H54 (cell line): ENCODE measurements at places on chromosomes 2 and 18.
A peak's percentile ranks its signal among the peaks of the same experiment; 100 is the strongest.

- DNase-seq: no peak
These were observed 74.3 kb upstream of the CCDC150 start for GRCh38 chr2:196565106-196565765.

GRCh38 chr2:65319072-65319673 lies 91.5 kb downstream of the ACTR2 start:
- DNase-seq: no peak

GRCh38 chr2:226580403-226580802 lies 219.2 kb downstream of the IRS1 start:
- DNase-seq: no peak

GRCh38 chr2:138994502-138994901 lies 214.3 kb upstream of the NXPH2 start:
- DNase-seq: no peak

DNA sequence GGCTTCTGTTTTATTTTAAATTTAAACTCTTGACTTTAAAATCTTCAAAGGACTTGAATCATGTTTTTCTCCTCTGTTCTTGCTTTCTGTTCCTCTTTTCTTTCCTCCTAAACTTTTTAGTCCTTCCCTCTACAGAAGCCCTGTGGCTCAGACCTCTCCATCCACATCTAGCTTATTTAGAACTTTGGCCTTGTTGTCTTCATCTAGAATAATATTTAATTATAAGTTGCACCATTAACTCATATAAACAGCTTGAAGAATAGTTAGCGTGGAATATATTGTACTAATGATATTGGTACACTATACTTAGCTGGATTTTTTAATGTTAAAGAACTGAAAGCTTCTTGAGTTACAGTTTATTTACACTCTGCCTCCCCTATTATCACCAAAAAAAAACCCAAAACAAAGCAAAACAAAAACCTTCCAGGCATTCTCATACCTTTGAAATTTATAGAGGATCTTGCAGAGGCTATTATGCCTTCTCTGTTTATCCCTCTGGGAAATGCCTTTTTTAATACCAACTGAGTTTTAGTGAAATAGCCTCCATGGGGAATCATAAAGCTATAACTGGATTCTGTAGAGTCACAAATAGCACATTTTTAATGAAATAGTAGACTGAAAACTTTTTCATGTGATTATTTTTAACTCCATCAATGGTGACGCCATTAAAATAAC lies 9.2 kb upstream of the CCDC141 start:
- DNase-seq: no peak

- DNase-seq: peak; percentile 26
These were observed at the start of gene B4GALT6 for GRCh38 chr18:31684279-31685096. TSS of gene B4GALT6 (minus strand) at chr18:31684581. CDS start at chr18:31684426, 155 bp downstream.

DNA sequence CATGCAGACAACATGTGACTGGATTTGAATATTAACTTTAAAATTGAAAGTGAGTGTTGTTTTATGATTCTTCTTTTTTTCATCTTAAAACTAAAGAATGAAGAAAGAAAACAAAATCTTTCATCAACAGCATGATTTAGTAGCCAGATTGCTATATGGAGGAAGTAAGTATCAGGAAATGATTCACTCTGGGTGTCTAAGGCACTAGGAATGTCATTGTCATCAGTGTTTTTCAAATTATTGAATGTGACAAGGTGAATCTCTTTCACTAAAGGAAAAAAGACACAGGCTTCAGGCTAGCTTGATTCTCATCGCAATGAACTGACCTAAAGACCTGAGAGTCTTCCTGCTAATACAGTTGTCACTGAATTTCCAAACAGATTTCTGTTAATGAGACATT lies 430.1 kb downstream of the FBXO15 start:
- DNase-seq: no peak

- DNase-seq: no peak
These were observed 61.8 kb downstream of the BIN1 start for GRCh38 chr2:127044977-127045661.

GRCh38 chr18:58209326-58209725 lies 165.3 kb downstream of the NEDD4L start:
- DNase-seq: no peak

DNA sequence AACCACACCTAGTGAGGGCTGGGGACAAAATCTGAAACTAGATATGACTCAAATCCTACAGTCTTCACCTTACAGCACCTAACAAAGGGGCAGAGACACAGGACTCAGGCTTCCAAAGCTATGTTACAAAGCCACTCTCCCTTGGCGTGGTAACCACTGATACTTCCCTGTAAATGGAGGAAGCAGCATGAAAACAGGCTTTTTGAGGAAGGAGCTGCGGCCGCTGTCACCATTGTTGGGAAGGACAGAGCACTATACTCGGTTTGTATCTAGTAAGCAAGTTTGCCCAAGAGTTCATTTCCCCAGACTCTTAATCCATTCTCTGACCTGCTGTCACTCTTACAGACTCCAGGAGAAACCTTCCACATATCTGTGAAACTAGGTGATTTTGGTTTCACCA lies 60.3 kb downstream of the LONRF2 start:
- DNase-seq: no peak

DNA sequence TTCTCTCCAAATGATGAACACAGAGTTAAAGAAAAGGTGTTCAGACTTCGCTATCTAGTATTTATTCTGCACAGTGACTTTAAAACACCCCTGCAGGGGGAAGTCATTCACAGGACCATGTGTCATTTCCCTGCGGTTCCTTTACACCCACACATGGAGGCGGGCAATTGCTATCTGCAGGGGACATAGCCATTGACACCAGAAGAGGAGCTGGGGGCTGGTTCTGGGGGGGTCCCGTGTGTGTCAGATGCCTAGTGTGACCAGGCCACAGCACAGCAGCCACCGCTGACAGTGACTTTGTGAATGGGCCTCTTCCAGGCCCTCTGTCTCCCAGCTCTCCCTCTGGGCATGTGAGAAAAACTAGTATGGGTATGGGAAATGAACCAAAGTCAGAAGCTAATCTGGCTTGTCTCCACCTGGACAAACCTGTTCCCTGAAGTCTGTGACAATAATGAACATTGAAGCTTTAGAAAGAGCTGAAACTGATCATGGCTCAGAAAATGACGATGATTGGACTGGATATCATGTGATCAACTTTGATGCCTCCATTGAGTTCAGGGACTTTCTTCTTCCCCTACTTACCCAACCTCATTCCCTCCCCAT lies 7.5 kb upstream of the GBX2 start:
- DNase-seq: no peak

DNA sequence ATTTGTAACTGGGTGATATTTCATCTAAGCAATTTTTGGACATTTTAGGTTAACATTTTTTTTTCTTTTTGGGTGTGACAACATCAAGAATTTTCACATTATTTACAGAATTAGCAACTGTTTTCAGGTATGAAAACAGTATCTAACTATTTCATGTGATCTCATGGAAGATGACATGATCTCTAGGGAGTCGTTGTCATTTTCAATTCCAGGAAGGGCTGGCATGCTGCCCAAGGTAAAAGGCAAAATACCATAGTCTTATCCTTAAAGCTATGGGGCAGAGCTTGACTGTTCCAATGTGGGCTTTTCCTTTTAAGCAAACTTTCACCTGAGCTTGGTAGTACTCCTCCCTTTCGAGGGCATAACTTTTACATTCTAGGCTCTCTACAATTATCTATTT lies 443.7 kb downstream of the DSEL start:
- no peak for DNase-seq

GRCh38 chr2:10990561-10991111 lies 78.9 kb downstream of the KCNF1 start:
- DNase-seq: no peak

GRCh38 chr2:73728043-73728442 lies 9.1 kb downstream of the TPRKB start:
- no peak for DNase-seq

DNA sequence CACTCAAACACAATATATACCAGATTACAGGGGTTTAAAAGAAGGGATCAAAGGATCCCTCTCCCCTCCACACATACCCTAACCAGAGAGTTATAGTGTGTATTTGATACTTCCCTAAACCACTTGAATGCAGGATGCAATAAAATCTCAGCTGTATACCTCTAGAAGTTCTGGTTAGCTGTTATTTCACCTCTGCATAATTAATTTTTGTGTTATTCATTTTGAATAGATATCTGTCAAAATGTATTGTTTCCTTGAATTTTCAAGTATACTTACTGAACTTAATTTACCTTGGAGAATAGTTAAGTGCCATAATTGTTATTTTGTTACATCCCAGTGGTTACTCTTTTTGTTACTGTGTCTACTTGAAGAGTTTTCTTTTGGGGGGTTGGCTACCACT lies 34.5 kb downstream of the DDX1 start:
- DNase-seq: no peak

GRCh38 chr2:112047537-112048235 lies 7.4 kb upstream of the TMEM87B start:
- DNase-seq: no peak

GRCh38 chr2:166410828-166411472 lies 35.2 kb upstream of the SCN9A start:
- DNase-seq: no peak

DNA sequence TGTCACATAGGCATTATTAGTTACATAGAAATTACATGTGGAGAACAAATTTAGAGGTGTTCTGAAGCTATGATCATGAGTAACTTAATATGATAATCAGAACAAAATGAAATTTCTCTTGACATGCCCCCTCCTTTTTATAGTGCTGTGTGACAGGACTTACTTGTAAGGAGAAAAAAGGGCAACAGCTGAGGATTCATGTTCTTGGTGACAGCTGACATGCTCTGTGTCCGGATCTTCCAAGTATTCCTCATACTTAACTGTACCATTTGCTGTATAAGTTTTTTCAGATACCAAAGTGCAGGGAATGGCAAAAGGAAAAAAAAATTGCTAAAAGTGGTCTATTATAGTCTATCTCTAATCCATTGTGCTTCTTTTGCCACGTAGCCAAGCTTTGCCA lies 3.5 kb upstream of the MYL1 start:
- no peak for DNase-seq

DNA sequence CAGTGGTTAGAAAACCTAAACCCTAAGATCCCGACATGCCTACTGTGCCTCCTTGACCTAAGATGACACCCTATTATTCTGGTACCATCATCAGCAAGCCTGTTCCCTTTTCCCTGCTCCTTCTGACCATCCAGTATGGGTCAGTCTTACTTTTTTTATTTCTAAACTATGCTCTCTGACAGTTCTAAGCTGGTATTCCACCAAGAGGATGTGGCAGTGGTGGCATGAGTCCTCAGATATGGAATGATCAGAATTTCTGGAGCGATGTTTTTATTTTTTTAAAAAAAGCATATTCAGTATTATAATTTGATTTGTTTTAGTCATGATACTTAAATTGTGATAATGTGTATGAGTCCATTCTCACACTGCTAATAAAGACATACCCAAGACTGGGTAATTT lies 145.9 kb upstream of the LHCGR start:
- no peak for DNase-seq

DNA sequence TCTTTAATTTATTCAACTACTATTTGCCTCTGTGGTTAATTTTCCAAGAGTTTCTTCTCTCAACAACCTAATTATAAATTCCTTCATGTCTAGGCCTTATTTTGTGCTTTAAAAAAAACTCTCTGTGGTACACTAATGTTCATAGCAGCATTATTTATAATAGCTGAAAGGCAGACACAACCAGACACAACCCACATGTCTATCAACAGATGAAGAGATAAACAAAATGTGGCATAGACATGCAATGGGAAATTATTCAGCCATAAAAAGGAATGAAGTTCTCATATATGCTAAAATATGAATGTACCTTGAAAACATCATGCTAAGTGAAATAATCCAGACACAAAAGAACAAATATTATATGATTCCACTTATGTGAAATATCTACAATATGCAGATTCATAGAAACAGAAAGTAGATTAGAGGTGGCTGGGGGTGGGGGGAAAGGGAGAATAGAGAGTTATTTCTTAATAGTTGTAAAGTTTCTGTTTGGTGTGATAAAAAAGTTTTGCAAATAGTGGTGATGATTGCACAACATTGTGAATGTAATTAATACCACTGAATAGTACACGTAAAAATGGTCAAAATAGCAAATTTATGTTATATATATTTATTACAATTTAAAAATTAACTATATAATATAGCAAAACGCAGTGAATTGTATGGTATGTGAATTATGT lies 28.1 kb upstream of the RASGRP3 start:
- no peak for DNase-seq

DNA sequence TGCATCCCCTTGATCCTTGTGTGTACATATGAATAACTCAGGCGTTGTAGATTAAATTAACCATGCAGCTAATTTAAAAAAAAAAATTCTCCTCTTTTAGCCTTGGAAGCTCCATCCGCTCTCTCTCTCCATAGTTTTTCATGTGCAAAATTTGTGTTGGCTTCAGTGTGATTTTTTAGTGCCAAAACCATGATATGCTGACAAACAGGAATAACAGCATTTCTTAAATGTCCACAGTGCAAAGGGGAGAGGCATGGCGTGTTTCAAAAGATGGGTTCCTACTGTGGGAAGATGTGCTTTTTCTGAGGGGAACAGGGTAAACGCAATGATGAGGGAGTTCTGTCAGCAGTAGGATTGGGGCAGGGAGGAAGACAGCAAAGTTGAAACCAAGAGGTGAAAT lies 247.0 kb downstream of the ICOS start:
- DNase-seq: no peak

GRCh38 chr18:24964216-24964615 lies 387.8 kb downstream of the ZNF521 start:
- DNase-seq: no peak

GRCh38 chr18:37564711-37565100 lies 892 bp downstream of the CELF4 start:
- no peak for DNase-seq

- no peak for DNase-seq
These were observed 42.5 kb downstream of the PSD4 start for GRCh38 chr2:113216321-113216720.

- no peak for DNase-seq
These were observed 166.2 kb downstream of the CDCA7 start for GRCh38 chr2:173520918-173521317.

- no peak for DNase-seq
These were observed 1002.4 kb upstream of the KLHL29 start for GRCh38 chr2:22382479-22383169.

GRCh38 chr2:132951008-132951714 lies 281.2 kb upstream of the LYPD1 start:
- DNase-seq: no peak

DNA sequence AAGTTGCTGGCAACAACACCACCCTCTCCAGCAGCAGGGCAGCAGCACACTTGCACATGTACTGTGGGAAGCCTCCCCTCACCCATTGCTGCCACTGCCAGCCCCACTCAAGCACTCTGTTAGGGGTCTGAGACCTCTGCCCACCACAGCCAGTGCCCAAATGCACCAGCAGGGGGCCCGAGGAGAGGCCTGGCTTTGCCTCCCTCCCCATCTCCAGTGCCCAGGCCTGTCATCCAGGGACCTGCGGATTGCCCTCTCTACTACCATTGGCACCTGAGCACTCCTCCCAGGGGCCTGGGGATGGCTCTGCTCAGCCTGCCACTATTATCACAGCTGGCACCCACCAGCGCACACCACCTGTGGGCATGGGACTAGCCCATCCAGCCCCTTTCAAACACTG lies 175.7 kb downstream of the PMAIP1 start:
- DNase-seq: no peak

DNA sequence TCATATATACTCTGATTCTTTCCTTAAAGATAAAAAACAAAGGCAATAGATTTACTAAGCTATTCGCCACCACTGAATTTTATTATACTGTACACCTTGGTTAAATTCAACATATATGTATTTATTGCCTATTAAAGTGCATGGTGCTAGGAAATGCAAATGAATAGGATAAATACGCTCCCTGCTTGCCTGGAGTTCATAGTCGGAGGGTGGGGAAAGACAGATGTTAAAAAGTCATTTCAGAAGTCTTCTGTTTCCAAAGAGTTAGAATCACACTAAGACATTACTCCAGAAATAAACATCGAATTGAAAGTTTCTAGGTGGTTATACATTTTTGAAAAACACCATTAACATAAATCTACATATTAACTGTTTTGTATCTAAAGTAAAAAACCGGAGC lies 19.8 kb downstream of the C1D start:
- DNase-seq: no peak
